ENCODE measurements at places on chromosomes 11 and 22. TPM values are rescaled to one million over a fixed set of nuclear protein-coding genes. Genes with fewer than 3 reads are reported as not detected.

DNA sequence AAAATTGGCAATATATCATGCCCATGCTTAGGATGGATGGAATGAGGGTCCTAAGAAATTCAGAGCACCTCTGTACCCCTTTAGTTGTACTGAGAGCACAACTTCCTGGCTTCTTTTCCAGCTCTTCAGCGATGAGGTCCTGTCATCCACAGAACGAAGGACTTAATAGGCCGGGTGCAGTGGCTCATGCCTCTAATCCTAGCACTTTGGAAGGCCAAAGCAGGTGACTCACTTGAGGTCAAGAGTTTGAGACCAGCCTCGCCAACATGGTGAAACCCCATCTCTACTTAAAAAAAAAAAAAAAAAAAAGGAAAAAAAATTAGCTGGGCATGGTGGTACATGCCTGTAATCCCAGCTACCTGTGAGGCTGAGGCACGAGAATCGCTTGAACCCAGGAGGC, 125.3 kb upstream of the BMAL1 start:
- DNase-seq, result no peak

DNA sequence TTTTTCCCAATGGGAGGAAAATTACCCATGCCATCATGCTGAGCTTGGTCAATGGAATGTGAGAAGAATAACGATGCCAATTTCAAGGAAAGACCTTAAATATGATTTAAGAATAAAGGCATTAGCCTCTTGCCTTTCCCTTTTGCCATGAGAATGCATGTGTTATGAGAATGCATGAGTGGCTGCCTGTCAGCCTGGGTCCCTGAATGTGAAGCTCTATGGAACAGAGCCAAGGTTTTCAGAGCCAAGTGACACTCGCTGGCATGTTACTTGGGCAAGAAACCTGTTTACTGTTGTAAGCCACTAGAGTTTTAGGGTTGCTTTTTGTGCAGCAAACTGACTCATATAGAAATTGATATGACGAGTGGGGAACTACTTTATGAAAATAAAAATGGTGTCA, 75.7 kb downstream of the JRKL start:
- DNase-seq, result no peak

Gene MIAT
- total RNA-seq, result 229 TPM

DNA sequence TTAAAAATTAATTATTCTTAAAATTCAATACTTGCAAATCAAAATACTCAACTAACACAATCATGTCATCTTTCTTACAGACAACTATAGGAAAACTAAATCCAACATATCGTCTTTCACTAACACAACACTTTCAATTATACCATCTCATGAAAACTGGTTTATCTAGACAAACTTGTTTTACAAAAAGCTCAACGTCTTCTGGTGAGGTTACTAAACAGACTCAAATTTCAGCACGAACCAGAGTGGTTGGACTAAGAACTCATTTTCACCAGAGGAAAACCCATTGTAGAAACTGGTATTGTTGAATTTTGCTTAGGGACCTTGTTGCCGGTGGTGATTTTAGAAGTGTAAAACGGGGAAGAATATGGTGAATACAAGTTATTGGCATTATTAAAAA, 52.2 kb downstream of the NUP98 start:
- no peak for DNase-seq

GRCh38 chr11:13954591-13954990, 7.9 kb upstream of the SPON1 start:
- no peak for DNase-seq

DNA sequence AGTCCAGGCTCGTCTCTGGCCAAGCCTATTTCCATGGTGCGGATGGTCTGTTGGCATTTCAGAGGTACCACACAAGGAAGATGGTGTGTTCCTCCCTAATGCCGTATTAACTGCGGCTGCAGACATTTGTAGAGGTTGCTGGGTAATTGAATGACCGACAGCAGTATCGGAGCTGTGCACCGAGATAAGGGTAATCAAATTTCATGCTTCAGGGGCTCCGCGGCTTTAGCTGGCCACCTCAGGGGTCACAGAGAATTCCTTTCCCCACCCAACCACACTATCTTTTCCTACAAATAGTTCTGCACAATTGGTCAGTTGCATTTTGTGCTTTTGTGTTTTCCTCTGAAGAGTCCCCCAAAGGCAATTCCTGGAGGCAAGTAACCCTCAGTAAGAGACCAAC, 297.4 kb downstream of the OPCML start:
- no peak for DNase-seq

- no peak for DNase-seq
Observed at GRCh38 chr11:80502511-80502910, 1061.7 kb upstream of the TENM4 start.

Gene CREB3L1
- not detected for total RNA-seq

DNA sequence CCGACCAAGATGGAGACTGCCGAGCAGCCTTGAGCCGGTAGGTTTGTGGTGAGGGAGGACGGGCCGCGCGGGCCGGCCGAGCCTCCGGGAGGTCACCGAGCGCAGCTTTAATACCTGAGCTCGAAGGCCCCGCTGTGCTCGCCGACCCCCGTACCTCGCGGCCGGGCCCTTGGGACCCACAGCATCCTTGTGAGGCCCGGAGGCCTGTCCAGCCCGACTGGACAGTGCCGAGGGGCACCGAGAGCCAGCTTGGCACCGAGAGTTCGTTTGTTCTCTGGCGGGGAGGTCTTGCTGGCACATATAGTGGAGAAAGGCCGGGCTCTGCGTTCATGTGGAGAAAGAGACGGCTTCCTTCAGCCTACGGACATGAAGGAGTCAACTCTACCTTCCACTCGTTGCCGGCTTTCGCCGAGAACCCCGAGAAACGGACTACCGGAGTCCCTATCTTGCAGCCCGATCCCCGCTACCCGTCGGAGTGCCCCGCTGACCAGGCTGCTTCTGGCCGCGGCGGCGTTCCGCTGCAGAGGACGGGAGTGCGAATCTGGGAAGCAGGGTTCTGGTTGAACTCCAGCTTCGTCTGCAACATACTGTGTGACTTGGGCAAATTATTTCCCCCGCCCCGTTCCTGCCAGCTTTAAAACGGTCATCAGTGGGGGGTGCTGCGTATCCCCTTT, 349 bp downstream of the TSSC4 start:
- DNase-seq, result no peak

GRCh38 chr11:105392556-105392955, 217.3 kb upstream of the GRIA4 start:
- DNase-seq, result no peak

DNA sequence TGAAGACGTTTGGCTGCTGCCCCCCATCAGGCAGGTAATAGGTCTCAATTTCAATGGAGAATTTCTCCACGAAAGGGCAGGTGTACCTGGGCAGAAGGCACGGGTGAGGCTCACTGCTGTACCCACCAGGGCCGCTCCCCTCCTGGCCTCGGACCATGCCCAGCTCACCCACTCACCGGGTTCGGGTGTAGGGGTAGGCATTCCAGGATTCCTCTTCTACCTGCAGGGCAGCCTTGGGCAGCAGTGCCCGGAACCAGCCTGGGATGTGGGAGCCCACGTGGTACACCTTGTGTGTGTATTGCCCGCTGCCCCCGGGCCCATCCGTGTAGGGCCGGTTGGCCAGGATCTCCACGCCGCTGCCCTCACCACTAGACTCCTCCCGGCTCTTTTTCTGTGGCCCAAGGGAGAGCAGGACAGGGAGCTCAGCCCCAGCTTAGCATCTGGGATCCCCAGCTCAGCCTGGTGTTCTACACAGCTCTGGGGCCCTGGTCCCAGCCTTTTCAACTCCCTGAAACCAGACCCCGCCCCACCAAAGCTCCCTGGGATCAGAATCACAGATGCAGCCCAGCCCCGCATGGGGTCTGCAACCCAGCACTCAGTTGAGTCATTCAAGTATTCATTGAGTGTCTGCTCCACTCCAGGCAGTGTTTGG, 2.7 kb downstream of the PITPNM1 start:
- no peak for DNase-seq

Gene HBG2
- total RNA-seq, result not detected

Gene OR6M1
- total RNA-seq, result not detected

DNA sequence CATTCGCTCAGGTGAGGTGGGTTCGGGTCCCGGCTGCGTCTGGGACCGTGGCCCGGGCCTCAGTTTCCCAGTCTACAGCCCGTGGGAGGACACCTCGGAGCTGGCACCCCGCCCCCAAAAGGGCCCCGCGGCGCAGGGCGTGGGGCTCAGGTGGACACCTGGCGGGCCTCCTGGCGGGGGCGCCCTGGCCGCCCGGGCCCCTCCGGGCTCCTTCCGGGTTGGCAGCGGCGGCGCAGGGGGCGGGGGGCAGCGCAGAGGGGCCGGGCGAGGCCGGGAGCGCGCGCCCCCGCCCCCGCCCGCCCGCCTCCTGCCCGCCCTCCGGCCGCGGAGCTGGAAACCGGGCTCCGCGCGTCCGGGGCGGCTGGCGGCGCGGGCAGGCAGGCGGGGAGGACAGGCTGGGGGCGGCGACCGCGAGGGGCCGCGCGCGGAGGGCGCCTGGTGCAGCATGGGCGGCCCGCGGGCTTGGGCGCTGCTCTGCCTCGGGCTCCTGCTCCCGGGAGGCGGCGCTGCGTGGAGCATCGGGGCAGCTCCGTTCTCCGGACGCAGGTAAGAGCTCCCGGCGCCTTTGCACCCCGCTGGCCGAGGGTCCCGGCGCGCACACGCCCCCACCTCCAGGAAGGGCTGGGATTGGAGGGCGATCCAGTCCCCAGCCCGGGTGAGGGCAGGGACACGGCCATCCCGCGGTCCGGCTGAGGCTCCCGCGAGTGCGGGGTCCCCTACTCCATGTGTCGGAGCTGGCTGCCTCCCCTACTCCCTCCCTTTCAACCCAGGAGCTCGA, at the start of gene EMID1:
Gene EMID1 (plus strand): TSS at position 303 of the 778 bp plus-strand sequence. CDS start 143 bp downstream, at position 446.
- peak; percentile 55 for DNase-seq

Gene MS4A15
- not detected for total RNA-seq

GRCh38 chr11:10428453-10428852, 26.6 kb upstream of the AMPD3 start:
- no peak for DNase-seq

- DNase-seq, result peak; percentile 41
Observed at GRCh38 chr11:76152741-76153570, 53.3 kb downstream of the WNT11 start.

- peak; percentile 76 for DNase-seq
Observed at GRCh38 chr11:95231881-95232605, 1.0 kb upstream of the SESN3 start.

DNA sequence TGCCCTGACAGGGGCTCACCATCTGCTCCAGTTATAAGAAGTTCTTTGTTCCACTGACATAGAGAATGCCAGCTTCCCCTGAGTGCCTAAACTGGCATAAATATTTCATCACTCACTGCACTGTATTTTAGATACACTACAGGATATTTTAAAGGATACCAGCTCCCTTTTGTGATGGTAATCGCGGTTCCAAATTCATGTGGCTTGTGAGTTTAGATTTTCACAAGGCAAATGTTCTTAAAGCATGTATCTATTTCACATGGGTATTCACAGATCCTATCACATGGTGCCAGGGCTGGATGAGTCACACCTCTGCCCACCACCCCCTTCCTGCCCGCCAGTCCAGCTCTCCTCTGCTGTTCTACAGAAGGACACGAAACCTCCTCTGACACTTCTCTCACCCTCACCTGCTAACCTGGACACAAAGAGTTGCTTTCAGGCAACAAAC, 105.5 kb downstream of the KCNC1 start:
- DNase-seq, result no peak

Gene PIH1D2
- total RNA-seq, result not detected

Gene MRGPRX3
- not detected for total RNA-seq
